HFFc6 (cell line): ENCODE measurements at places on chromosomes 1 and 21. TPM values are rescaled to one million over a fixed set of nuclear protein-coding genes. Genes with fewer than 3 reads are reported as not detected.

- no peak overlapping the region for H3K4me3 ChIP-seq
- DNase-seq, result no peak
- H3K27ac ChIP-seq, result no peak overlapping the region
- H3K36me3 ChIP-seq, result no peaks in the 10 kb centered on the region
- peaks cover 35% of the 10 kb centered on the region for H3K4me1 ChIP-seq
These were observed 97.4 kb downstream of the KCNJ15 start for GRCh38 chr21:38354231-38354630.

SASS6 gene
- 2.8 to 4.7 TPM (median 3.4 TPM) in 3 replicates for total RNA-seq

CD52 gene
- total RNA-seq, result not detected in 2 replicates

GRCh38 chr1:221709854-221710253 lies 32.0 kb downstream of the DUSP10 start:
- H3K27me3 ChIP-seq, result peaks cover 2% of the 10 kb centered on the region
- H3K36me3 ChIP-seq, result peaks cover 54% of the 10 kb centered on the region
- DNase-seq, result no peak
- H3K27ac ChIP-seq, result no peak overlapping the region

PSEN2 gene
- total RNA-seq, result 11.0 to 16.9 TPM (median 16.1 TPM) in 3 replicates

SLAMF6 gene
- not detected in 3 replicates for total RNA-seq

RIIAD1 gene
- not detected in 3 replicates for total RNA-seq

GRCh38 chr1:48688102-48688760 lies 88.5 kb downstream of the BEND5 start:
- DNase-seq, result no peak
- peaks cover 5% of the 10 kb centered on the region; the same call in 1 of the 2 replicates for H3K36me3 ChIP-seq
- H3K4me3 ChIP-seq, result no peak overlapping the region
- H3K27me3 ChIP-seq, result peaks cover 5% of the 10 kb centered on the region; the same call in 1 of the 2 replicates
- no peaks in the 10 kb centered on the region for H3K4me1 ChIP-seq

DNA sequence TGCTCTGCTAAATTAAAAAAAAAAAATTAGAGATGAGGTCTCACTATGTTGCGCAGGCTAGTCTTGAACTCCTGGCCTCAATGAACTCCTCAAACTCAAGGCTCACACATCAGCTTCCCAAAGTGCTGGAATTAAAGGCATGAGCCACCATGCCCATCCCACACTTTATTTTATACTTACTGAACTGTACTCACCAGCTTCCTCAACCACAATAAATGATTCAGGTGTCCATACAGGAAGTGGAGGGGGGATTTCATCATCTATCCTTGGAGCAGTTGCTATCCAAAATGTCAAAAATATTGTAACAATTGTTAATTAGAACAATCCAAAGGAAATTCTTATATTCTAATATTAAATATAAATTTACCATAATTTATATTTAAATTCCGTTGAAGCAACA lies 22.4 kb upstream of the RSBN1 start:
- H3K4me1 ChIP-seq, result peaks cover 26% of the 10 kb centered on the region
- H3K4me3 ChIP-seq, result no peak overlapping the region
- no peaks in the 10 kb centered on the region for H3K36me3 ChIP-seq
- no peak overlapping the region for H3K27ac ChIP-seq
- no peak for DNase-seq
- no peaks in the 10 kb centered on the region for H3K27me3 ChIP-seq

OR2M5 gene
- not detected in 2 replicates for total RNA-seq

DNA sequence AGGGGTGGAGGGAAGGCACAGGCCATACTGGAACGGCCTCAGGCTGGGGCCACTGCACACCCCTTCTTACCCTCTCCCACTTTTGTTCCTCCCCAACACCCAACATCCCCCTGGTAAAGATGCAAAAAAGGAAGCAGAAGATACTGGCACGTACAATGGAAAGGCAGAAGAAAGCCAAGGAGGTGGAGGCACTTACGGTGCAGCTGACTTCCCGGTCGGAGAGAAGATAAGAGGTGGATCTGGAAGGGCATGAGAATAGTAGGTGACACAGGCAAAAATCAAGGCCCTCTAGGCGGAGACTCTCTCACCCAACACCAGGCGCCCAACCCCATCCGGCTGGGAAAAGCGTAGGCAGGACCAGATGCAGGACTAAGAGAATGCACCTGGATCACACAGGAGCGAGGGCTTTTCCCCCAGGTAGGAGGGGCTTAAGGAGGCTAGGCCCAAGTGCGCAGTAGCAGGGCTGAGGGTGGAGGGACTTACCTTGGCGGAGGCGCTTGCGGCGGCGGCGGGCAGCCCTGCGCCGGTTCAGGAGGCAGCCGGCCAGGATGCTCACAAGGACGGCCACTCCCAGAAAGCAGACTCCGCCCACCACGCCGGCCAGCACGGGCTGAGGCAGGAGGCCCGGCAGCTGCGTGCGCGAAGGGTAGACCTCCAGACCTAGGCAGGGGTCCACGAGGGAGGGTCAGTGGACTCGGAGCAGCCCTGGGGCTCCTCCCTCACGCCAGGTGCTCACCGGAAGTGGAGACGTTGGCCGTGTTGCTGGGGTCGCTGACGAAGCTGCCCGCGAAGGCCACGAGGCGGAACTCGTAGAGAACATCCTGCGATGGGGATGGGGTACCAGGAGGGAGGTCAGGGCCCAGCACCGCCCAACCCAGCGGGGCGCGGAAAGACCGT lies 4.1 kb upstream of the TAGLN2 start:
- no peak overlapping the region for H3K4me3 ChIP-seq
- H3K27ac ChIP-seq, result no peak overlapping the region; the same call in 1 of the 2 replicates

GRCh38 chr1:180585994-180586359 lies 27.2 kb downstream of the OVAAL start:
- no peaks in the 10 kb centered on the region for H3K36me3 ChIP-seq
- no peak overlapping the region for H3K4me3 ChIP-seq
- H3K27ac ChIP-seq, result peak overlapping the region; percentile 79
- DNase-seq, result no peak
- peaks cover 45% of the 10 kb centered on the region for H3K4me1 ChIP-seq
- H3K27me3 ChIP-seq, result no peaks in the 10 kb centered on the region

DNA sequence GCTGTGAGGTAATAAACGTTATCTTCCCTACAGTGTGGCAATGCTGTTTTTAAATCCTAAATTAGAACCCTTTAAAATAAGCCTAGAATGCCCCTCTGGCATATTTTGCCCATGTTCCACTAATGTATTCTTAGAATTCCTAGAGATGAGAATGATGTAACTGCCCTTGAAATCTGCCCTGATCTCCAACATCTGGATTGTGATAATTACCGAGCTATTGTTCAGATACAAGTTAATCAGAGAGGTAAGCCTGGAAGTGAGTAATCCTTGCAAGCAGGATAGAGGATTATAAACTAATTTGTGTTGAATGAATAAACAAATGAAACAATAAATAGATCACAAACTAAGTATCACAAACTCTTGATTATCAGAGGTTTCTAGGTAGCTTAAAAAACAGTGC lies 107.8 kb upstream of the DMRTA2 start:
- H3K27ac ChIP-seq, result peak overlapping the region; percentile 11
- H3K4me1 ChIP-seq, result peaks cover 31% of the 10 kb centered on the region
- peaks cover 2% of the 10 kb centered on the region; the same call in 1 of the 2 replicates for H3K27me3 ChIP-seq
- no peaks in the 10 kb centered on the region; the same call in 1 of the 2 replicates for H3K36me3 ChIP-seq

SPRR1B gene
- not detected in 3 replicates for total RNA-seq

LCE3E gene
- not detected in 3 replicates for total RNA-seq

DNA sequence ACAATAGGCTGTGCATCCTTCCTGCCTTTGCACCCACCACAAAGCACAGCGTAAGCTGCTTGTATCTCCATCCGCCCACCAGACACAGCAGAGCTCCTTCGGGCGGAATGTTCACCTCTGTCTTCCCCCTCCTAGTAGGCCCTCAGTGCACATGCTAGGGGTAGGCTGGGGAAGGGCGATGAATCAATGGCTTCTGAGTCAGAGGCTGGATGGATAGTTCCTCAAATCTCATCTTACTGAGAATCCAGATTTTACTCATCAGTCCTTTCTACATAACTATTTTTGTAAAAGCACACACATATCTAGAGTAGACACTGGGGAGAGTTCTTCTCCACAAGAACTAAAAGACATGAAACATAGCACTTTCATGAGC lies 73.8 kb downstream of the BCAR3 start:
- H3K4me3 ChIP-seq, result peak overlapping the region; percentile 62
- H3K4me1 ChIP-seq, result peaks cover 95% of the 10 kb centered on the region
- peaks cover 2% of the 10 kb centered on the region for H3K27me3 ChIP-seq
- H3K36me3 ChIP-seq, result peaks cover 20% of the 10 kb centered on the region
- peak overlapping the region; percentile 85 for H3K27ac ChIP-seq

GRCh38 chr1:110668549-110668948 lies 6.2 kb downstream of the KCNA3 start:
- H3K36me3 ChIP-seq, result peaks cover 5% of the 10 kb centered on the region
- peaks cover 8% of the 10 kb centered on the region; the same call in 1 of the 2 replicates for H3K4me1 ChIP-seq
- no peak overlapping the region for H3K4me3 ChIP-seq
- no peak overlapping the region for H3K27ac ChIP-seq
- DNase-seq, result no peak
- peaks cover 6% of the 10 kb centered on the region for H3K27me3 ChIP-seq
